SJSA1 (cell line): ENCODE measurements at places on chromosomes 16 and 17. TPM values are rescaled to one million over a fixed set of nuclear protein-coding genes. Genes with fewer than 3 reads are reported as not detected.

The IGF2BP1 gene
- total RNA-seq = 5.0 and 8.7 TPM in 2 replicates

The GNGT2 gene
- not detected in 2 replicates for total RNA-seq

The MLX gene
- 20.1 and 35.0 TPM in 2 replicates for total RNA-seq

The MRPS23 gene
- 59.2 and 83.4 TPM in 2 replicates for total RNA-seq

The GJC1 gene
- 36.4 and 53.4 TPM in 2 replicates for total RNA-seq

The TAT gene
- not detected in 2 replicates for total RNA-seq

DNA sequence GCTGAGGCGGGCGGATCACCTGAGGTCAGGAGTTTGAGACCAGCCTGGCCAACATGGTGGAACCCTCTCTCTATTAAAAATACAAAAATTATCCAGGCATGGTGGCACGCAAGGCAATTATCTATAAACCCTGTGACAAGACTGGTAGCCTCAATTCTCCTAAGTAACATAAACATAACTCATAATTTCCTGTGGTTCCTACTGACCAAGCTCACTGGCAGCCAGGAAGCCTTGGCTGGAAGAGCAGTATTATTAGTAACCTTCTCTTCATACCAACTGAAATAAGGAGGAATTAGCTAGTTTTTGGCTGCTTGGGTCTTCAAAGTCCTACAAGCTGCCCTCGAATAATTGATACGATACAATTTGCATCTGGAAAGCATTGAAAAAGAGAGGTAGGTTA is 31.6 kb upstream of the LRRC37A3 start:
- no peak for DNase-seq

DNA sequence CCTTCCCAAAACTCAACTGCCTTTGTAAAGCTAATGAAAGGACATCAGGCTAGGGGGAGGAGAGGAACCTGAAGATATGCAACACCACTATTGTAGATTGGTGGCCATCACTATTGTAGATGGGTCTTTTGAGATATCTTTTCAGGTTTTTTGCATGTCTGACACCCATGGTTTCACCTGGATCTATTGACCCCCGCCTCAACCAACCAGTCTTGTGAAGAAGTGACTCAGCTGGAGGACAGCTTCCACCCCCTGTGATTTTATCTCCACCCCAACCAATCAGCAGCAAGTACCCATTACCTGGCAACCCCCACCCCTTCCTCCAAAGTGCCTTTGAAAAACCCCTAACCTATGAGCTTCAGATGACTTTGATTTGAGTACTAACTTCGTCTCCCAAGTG is 382.6 kb upstream of the GOT2 start:
- no peak for DNase-seq

GRCh38 chr17:364308-364707 is 11.7 kb upstream of the RPH3AL start:
- DNase-seq = no peak

DNA sequence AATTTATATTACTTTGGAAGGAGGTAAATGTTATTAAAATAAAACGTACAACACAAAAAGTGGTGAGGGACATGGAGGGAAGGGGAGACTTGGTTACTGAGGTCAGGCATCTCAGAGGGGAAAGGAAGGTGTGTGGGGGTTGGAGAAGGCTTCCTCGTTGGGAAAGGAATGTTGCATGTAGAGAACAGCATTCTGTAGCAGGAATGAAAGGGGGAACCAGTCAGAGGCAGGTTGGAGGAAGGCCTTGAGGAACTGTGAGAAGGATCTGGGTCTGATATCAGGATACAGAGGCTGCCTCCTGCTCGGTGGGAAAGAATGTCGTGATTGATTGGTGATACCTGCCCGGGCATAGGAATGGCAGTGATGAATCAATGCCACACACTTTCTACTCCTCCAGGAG is 103.3 kb upstream of the ZFHX3 start:
- DNase-seq = no peak

- DNase-seq = no peak
Measured at GRCh38 chr16:13793841-13794409, 126.0 kb upstream of the ERCC4 start.

- DNase-seq = no peak
Measured at GRCh38 chr17:44069974-44070454, 521 bp upstream of the G6PC3 start.

DNA sequence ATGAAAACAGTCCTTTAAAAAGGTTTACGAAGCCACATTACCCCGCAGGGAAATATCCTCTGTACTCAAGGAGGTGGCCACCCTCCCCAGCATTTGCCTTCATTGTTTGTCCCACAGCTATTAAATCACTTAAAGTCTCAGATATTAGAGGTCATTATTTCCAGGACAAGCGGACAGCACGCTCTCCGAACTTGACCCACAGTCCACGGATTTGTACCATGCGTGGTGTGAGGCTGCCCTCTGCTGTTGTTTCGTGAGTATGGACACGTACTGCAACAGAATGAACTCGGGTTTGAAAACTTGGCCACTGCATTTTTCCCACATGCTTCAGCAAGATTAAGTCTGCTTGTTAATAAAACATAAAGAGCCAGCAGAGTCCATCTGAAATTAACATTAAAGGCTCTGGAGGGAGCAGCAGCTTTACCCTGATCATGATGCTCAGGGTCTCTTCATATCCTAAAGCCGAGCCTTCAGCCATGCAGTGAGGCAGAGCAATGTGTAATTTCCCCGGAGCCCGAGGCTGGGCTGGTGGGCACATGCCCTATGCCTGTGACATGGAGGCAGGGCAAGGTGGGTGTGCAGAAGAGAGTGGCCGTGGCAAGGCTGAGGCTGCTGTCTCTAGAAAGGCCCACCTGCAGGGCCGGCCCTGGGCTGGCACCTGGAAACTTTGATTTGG is 19.7 kb downstream of the MEAK7 start:
- no peak for DNase-seq

DNA sequence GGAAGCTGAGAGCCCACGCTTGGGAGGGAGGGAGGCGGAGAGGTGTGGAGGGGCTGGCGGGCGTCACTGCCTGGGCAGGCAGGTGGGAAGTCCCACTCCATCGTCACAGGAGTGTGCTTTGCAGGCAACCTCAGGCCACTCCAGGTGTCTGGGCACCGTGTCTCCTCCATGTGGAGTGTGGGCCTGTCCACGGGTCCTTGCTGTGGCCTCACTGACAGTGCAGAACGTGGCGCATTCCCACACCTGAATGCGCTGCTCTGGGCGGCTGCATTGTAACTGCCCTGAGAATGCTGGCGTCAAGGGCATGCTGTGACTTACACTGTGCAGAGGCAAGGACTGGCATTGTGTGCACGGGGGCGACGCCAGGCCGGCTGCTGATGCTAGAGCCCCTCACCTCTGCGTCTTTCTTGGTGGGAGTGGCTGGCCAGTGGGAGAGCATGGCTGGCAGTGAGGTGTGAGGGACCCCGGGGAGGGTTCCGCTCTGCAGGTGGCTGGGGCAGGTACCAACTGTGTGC is 66.4 kb downstream of the BANP start:
- no peak for DNase-seq

GRCh38 chr17:796609-797008 is 14.5 kb downstream of the MRM3 start:
- DNase-seq = no peak

DNA sequence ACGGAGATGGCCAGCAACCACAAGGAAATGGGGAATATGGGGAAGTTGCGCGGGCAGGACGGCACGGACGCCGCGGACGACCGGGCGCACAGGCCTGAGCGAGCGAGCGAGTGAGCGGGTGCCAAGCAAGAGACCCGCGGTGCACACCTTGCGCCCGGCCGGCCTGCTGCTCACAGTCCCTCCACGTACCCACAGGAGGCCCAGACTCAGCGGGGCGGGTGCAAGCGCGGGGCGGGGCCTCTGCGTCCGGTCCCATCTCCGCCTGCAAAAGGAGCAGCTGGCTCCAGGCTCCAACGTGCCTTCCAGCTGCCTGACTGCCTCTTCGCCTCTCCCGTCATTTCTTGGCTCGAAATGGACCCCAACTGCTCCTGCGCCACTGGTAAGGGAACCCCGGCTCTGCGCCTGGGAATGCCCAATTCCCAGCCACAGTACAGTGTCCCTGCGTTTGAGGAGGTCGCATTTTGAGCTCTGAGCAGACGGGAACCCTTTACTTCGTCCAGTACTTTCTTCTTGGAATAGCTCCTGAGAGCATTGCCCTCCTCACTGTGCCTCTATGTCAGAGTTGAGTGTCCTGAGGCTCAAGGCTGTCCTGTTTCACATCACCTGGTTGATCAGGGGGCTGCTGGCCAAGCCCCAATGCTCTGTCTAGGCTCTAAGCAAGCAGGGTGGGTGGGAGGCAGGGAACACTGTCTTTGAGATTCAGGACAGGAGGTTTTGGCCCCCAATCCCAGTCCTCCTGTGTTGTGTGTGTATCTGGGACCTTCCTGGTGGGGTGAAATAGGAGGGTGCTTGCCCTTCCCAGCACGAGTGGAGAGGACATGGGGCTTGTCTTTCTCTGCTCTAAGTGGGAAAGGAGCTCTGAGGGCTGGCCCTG is 8.1 kb upstream of the MT1E start:
- no peak for DNase-seq

DNA sequence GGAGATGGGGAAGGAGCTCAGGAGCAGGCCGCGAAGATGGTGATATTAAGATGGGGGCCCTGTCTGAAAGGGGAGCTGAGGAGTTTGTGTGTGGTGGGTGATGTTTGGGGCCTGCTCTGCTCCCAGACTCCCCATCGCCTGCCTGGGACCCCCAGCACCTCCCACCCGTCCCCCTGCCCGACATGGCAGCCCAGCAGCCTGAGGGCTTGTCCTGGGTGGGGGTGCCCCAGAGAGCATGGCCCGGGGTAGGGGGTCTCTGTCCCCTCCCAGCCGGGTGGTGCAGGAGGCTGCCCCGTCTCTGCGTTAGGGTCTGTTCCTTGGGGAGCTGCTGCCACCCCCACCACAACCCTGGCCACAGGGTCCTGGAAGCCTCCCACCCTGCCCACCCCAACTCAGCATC is 5.2 kb downstream of the CDH15 start:
- no peak for DNase-seq

DNA sequence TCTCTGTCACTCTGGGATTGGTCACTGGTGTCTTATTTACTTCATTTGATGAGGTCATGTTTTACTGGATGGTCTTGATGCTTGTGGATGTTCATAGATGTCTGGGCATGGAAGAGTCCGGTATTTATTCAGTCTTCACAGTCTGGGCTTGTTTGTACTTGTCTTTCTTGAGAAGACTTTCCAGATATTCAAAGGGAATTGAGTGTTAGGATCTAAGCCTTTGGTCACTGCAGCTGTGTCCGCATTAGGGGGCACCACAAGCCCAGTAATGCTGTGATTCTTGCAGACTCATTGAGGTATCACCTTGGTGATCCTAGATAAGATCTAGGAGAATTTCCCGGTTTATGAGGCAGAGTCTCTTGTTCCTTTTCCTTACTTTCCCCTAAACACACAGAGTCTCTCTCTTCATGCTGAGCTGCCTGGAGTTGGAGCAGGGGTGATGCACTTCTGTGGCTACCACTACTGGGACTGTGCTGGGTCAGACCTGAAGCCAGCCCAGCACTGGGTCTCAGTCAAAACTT is 214.7 kb downstream of the SPECC1 start:
- no peak for DNase-seq

DNA sequence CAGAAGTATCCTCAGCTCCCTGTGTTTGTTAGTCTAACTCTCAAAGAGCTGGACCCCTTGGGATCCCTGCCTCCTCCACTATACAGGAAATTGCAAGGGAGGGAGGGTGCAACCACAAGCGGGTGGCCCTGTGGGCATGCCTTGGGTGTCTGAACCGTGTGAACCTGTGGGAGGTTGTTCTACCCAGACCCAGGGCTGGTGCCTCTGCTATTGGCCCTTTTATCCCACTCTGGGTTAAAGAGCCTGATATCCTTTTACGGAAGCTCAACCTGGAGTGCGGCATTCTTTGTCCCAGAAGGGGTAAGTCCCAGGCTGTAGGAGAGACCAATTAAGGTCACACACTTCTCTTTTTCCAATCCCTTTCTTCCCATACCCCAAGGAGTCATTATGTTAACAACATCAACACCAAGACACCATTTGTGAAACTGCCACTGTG is 53.4 kb downstream of the ARSG start:
- no peak for DNase-seq

DNA sequence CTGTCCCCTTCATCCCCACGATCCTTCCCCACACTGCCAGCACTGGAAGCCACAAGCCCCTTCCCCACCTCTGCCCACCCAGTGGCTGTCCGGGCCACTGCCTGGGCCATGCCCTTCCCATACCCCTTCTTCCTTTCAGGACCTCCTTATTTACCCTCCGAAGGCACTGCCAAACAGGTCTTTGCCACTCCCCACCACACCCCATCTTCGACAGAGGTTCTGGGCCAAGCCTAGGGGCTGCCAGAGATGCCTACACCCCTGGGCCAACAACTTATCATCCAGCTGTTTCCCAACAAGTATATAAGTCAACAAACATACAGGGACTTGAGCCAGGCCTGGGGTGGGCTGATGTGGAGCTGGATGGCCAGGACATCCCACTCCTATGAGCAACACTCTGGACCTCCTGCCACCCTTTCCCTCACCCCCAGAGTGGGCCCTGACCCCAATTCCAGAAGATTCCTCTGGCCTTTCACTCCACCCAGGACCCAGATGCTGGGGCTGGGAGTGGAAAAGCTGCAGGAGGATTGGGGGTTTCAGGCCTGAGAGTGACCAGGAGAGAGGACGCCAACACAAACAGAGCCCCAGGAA is 1.5 kb upstream of the PPP1R1B start:
- no peak for DNase-seq

- DNase-seq = peak; percentile 23
Measured at GRCh38 chr17:9402590-9403199, 172.9 kb downstream of the STX8 start.

DNA sequence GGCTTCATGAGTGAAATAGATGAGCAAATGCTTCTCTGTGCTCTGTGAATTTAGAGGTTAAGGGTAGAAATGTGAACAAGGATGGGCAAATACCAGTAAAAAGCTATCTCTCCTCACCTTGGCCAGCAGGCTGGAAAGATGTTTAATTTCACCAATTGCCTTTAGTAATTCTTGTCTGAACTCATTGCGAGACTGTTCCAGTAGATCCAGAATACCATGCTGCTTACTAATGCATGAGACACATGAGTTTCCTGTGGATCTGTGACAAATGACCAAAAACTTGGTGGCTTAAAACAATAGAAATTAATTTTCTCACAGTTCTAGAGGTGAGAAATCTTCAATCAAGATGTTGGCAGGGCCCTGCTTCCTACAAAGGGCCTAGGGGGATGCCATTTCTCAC is 9.3 kb upstream of the ZNF624 start:
- DNase-seq = no peak
